Activated T-cell treated with anti-CD3 and anti-CD28 coated beads for 1 hour (primary cell): ENCODE measurements at places on chromosomes 11 and 22.

DNA sequence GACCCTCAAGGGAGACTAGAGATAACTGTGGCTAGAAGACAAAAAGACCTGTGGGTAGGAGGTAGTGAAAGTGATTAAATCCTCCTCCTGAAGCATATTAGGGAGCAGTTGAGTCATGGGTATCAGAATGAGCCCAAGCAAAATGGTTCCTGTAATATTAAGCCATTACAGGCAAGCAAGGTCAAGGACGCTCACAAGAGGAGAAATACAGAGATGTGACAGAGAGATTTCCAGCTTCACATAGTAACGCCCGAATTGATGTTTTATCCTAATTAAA, 77.7 kb downstream of the FAM76B start:
- no peak for DNase-seq

GRCh38 chr11:70040869-70041501, 37.1 kb upstream of the ANO1 start:
- no peak for DNase-seq

DNA sequence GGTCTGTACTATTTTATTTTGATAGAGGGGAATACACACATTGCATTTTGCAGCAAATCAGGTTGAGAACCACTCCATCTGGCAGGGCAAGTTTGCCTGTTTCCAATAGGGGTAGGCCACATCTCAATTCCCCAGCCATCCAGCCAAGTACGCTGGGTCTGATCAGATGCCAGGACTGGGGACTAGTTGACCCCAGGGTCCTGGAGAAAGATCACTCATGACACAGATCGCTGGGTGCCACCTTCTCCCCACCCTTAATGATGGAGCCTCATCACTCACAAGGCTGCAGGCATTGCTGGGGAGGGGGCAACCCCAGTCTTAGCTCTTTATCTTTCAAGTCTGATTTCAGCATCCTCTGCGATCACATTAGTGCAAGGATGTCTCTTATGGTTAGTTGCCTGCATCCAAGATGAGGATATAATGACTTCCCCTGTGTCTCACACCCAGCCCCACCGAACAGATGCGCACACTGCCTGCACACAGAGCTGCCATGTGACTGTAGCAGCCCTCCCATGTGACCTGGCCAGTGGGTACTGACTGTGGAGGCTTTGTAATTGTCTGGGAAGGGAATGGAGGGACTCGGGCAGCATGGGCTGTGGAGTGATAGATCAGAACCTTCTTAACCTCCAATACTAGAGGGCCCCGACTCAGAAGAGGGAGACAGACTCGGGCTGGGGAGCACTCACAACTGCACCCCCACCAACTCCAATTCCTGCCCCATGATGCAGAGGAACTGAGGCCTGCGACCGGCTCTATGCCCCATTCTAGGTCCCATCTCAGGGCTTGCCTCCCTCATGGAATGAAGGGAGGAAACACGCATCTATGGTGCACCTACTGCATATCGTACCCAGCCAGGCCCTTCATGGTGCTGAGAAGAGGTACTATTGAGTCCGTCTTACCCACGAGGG, 155.8 kb downstream of the DSCAML1 start:
- DNase-seq, result no peak

DNA sequence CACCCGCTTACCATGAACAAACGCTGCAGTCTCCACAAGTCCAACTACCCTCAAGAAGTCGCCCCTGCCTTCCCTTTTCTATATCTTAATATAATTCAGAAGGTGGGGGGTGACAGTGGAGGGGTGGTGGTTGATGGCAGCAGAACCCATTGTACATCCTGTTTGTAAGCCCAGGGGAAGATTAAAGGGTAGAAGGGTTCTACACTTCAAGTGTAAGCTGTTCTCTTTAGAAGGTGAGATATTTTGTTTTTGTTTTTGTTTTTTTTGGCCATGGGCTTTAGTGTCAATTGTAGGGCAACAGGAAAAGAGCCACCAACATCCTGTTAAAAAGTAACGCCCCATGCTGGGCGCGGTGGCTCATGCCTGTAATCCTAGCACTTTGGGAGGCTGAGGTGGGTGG, 34.9 kb upstream of the RRAS2 start:
- no peak for DNase-seq

DNA sequence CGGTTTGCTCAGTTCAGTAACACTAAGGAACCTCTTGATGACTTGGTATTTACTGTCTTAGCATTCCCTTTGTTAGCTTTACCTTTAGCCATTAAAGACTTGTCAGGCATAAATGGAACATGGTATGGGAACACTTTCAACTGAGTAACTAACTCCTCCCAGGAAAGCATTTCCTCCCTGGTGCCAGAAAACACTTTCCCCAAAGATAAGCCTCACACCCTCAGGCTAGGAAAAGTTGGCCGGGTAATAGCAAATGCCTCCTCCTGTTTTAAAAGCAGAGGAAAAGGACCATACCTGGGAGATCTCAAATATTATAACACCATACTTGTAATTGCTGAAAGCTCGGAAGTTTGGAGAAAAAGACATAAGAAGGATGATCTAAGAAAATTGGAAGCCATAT, 12.0 kb downstream of the KCNJ11 start:
- no peak for DNase-seq

GRCh38 chr22:48154943-48155240, 1392.4 kb downstream of the TBC1D22A start:
- DNase-seq, result no peak

DNA sequence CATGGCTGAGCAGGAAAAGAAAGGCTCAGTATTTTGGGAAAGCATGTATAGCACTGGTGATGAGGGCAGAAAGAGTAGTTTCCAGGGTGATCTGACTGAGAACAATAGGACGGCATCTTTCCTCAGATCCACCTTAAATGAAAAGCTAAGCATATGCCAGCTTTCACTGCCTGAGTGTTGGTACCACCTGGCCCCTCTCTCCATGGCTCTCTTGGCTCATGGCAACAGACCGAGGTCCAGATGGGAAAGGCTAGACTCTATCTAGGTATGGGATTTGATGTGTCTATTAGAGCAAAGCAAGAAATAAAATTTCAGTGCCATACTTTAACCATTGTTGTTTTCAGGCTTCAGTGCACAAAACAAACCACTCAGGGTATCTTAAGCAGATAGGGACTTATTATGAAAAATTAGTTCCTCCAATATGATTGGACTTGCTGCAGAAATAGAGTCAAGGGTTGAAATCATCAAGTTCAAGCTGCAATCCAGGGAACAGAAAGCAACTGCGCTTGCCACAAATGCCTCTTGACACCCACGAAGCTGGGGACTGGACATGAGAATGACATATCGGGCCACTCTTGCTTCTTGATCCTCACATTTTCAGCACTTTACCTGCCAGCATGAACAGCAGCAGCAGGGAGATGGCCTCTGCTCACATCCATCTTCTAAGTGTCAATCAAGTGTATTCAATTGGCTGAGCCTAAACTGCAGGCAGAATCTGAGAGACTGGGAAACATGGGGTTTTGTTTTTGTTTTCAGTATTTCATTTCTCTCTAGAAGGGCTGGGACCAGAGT, 64.0 kb upstream of the SNX19 start:
- no peak for DNase-seq

GRCh38 chr11:130548491-130548833, 100.0 kb downstream of the ADAMTS15 start:
- no peak for DNase-seq

GRCh38 chr11:95487391-95487790, 256.4 kb upstream of the SESN3 start:
- DNase-seq, result no peak

DNA sequence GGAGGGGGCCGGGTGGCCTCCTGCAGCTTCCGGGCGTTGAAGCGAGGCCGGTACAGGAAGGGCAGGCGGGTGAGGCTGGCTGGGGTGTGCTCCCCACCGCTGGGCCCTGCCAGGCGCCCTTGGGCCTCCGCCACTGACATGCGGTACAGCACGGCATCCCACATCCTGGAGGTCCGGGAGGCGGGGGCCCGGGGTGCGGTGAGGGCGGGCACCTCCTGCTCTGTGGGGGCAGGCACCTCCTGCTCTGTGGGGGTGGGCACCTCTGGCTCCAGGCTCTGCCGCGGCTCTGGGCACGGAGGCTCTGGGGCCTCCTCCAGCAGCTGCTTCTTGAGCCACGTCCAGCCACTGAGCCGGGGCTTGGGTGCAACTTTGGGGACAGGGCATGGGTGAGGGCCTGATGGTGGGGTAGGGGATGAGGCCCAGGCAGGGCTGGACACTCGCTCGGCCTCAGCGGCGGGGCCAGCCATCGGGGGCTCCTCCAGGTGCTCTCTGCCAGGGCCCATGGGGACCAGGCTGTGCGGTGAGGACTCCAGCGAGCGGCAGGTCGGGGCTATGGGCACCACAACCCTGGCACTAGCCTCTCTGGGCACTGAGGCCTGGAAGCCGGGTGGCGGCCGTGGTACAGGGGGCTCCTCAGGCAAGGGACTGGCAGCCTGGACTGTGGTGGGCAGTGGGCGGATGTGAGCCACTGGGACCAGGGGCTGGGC, 2.3 kb downstream of the PRR33 start:
- DNase-seq, result peak; percentile 62

DNA sequence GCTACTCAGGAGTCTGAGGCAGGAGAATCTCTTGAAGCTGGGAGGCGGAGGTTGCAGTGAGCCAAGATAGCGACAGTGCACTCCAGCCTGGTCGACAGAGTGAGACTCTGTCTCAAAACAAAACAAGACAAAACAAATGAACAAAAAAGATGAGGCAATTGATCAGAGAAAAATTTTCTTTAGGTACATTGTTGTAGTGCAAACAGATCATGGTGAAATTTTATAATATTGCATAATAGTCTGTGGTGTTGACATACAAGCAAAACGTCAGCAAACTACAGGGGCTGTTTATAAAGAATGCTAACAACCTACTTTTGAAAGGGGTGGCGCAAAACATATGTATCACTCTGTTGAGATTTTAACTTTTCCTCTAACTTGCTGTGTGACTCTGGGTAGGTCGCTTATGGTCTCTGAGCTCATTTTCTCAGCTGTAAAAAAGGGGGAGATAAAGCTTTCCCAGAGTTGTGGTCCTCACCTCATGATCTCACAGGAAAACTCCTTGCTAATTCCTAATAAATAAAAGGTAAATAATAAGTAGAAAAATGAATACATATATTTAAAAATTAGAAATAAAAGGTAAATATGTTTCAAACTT, 64.8 kb upstream of the NUP160 start:
- no peak for DNase-seq

GRCh38 chr22:46486996-46487717, 50.3 kb downstream of the CELSR1 start:
- DNase-seq, result no peak

GRCh38 chr11:63667995-63668795, 3.0 kb downstream of the ATL3 start:
- DNase-seq, result no peak

DNA sequence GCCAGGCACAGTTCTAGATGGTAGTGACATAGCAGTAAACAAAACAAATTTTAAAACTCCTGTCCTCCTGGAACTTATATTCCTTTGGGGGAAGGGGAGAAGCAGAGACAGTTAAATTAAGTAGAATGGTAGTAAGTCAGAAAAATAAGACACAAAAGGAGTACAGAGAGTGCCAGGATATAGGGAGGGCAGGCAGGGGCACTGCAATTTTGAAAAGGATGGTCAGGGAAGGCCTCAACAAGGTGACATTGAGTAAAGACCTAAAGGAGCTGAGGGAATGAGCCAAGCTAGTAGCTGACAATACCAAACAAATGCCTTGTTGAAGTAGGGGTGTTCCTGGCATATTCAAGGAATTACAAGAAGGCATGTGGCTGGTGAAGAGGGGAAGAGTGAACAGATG, 10.2 kb downstream of the NUP160 start:
- DNase-seq, result no peak

- no peak for DNase-seq
Measured at GRCh38 chr11:130760515-130761125, 155.7 kb downstream of the SNX19 start.

- DNase-seq, result no peak
Measured at GRCh38 chr11:102332611-102332994, 14.4 kb upstream of the BIRC2 start.

- DNase-seq, result no peak
Measured at GRCh38 chr11:69384251-69385143, 90.5 kb downstream of the MYEOV start.

DNA sequence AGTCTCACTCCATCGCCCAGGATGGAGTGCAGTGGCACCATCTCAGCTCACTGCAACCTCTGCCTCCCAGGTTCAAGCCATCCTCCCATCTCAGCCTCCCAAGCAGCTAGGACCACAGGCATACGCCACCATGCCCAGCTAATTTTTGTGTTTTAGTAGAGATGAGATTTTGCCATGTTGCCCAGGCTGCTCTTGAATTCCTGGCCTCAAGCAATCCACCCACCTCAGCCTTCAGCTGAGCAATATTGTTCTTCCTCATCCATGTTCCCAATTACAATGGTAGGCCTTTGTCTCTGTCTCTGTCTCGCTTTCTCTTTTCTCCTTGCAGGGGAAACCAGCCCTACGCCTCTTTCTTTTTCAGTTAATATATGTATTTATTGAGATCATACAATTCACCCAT, 10.3 kb downstream of the HSPA8 start:
- no peak for DNase-seq

DNA sequence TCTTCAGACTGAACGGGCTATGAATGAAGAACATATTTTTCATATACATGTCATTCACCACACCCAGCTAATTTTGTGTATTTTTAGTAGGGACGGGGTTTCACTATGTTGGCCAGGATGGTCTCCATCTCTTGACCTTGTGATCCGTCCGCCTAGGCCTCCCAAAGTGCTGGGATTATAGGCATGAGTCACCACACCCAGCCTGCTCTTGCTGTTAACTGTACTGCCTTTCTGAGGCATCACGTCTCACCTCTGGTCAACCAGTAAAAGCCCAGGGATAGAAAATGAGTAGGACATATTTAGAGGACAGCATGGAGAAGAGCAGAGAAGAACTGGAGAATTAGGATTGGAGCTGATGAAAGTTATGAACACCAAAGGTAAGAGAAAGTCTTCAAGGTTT, 55.6 kb downstream of the APOL3 start:
- no peak for DNase-seq

DNA sequence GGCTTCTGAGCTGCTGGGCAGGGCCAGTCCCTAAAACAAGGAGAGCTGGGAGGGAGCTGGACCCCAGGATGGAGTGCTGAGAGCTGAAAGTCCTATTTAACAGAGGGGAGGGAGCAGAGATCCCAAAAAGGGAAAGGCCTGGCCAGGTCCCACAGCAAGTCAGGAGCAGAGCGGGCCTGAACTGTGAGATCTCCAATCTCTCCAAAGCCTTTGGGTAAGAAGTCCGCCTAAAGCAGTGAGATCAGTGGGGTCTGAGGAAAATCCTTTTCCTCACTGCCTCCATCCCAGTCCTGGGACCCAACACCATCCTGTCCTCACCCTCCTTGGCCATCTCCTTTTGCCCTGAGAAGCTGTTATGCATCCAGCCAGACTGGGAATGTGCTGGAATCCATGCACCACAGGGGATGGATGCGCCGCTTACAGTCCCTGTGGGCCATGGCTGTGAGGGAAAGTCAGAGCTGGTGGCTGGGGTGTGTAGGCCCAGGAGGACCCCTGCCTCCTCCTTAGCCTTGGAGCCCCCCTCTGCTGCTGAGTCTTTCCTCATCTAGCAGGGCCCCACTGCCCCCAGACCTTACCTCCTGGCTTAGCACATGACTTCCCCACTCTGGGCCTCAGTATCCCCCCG, 8.6 kb downstream of the LRRC75B start:
- DNase-seq, result no peak

DNA sequence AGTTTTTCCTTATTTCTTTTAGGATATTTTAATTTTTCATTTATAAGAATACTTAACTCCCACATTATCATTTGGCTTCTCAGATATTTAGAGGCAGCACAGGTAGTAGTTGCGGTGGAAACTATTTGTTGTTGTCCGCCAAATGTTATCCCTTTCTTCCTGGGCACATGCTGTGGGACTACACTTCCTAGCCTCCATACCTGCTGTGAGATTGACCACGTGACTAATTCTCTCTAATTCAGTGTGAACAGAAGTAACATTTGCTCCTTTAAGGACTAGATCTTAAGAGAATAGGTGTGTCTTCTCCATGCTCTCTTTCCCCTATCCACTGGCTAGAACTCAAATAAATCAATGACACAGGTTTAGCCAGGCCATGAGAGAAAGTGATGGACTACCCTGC, 136.5 kb downstream of the ATG16L2 start:
- no peak for DNase-seq
